Fibroblast of skin of left quadriceps (primary cell): ENCODE measurements at places on chromosomes 4 and X.

DNA sequence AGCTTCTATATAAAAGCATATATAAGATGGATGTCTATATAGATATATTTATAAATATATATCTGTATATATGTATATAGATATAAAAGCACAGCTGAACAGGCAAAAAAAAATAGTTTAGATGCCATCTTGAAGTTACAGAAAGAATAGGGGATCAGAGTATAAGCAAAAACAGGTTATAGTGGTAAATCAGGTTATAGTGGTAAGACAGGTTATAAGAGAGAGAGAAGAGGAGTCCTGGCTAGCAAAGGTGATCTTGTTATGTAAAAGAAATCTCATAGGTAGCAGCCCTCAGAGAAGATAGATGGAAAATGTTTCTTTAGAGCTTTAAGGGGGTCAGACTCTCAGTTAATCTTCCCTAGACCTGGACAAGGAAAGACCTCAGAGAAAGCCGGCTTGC lies 1263.1 kb downstream of the PCDH7 start:
- no peak for DNase-seq

DNA sequence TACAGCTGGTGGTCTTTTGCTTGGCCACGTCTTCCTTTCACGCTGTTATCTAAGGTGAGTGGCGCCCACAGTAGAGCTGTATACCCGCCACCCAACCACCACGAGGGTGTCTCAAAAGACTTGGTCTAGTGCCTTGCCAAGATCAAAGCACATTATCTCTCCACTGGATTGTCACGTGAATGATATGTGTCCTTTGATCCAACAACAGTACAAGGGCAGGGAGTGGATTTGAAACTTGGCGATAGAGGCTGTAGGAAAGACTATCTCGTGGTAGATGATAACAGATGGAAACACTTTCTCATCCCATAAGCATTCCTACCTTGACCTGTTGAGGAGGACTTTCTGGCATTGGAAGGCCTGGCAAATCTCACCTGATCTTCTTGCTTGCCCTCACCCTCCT lies 37.7 kb upstream of the BCLAF3 start:
- no peak for DNase-seq

DNA sequence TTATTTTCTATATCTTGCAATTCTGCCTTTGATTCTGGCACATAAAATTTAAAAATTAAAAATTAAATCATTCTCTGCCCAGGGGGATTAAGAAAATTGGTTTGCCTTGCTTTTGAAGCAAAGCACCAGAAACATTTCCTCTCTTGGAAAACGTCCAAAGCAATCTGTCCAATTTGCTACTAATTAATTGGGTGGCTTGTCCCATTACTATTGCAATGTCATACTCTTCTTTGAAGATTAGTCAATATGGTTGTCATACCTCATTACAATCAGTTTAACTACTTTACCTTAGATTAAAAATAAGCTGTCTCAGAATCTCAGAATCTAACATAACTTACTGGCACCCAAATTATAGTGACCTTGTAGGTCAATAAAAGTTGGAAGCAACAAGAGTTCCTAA lies 208.8 kb downstream of the TMA16 start:
- DNase-seq: no peak

DNA sequence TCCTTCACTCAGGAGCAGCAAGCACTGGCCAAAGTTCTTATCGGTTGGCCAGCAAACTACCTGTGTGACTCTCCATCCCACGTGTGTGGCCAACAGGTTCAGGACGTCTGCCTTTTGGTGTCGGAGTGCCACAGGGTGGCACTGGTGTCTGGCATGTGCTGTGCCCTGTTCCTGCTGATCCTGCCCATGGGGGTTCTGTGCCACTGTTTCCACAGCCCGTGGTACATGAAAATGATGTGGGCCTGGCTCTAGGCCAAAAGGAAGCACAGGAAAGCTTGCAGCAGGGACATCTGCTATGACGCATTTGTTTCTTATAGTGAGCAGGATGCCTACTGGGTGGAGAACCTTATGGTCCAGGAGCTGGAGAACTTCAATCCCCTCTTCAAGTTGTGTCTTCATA lies 4.6 kb upstream of the TLR2 start:
- no peak for DNase-seq

GRCh38 chr4:187782286-187782824 lies 213.2 kb upstream of the ZFP42 start:
- DNase-seq: no peak

DNA sequence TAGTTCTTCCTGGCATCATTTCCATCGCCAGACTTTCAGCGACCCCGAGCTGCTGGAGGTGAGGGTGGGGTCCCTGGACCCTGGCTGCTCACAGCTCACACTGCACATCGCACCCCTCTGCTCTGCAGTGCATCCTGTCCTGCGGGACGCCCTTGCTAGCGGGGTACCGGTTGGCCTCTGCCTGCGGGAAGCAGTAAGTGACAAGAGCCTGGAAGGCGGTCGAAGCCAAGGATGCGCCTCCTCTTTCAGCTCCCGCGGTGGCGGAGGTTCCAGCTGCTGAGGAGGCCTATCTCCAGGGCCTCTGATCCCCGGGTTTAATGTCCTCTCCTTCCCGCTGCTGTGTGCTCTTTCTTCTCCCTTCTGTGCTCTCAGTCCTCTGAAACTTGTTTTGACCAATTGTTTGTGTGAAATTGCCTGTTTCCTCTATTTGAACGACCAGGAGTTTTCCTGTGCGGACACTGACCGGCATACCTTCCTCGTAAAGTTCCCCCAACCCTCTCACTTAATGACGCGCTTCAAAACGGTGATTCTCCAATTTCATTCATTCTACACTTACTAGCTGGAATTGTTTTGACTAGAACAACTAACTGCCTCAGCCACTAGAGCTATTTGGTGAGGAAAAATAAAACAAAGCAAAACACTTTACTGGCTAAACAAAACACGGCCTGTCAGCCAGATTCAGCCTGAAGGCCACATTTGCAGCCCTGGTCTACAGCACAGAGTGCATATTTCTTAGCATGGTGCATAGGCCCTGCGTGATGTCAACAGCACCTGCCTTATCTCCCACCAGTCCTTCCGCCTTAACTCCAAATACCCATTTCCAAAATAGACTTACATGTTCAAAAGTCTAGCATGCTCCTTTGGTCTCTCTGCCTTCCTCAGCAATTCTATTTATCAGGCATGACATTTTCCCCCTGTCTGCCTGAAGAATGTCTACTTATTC lies 28.0 kb downstream of the MGAT4D start:
- no peak for DNase-seq

DNA sequence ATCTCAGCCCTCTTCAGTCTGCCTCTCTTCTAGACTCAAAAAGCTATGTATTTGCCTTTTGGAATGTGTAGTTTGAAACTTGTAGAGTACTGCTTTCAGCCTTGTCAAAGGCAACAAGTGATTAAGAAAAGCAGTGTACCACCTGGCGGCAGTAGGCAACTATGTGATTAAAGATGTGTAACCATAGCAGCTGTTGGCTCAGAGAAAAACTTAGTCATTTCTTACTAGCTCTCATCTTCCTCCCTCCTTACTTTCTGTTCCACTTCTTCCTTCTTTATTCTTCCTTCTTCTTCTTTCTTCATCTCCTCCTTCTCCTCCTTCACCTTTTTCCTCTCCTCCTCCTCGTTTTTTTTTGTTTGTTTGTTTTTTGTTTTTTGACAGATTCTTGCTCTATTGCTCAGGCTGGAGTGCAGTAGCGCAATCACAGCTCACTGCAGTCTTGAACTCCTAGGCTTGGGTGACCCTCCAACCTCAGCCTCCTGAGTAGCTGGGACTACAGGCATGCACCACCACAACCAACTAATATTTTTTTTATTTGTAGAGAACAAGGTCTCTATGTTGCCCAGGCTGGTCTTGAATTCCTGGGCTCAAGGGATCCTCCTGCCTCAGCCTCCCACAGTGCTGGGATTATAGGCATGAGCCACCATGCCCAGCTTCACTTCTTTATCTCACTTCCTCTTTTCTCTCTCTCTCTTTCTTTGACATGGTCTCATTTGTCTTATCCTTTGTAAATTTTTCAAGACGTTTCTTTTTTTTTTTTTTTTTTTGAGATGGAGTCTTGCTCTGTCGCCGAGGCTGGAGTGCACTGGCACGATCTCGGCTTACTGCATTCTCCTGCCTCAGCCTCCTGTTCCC lies 32.6 kb downstream of the ABHD18 start:
- DNase-seq: no peak

DNA sequence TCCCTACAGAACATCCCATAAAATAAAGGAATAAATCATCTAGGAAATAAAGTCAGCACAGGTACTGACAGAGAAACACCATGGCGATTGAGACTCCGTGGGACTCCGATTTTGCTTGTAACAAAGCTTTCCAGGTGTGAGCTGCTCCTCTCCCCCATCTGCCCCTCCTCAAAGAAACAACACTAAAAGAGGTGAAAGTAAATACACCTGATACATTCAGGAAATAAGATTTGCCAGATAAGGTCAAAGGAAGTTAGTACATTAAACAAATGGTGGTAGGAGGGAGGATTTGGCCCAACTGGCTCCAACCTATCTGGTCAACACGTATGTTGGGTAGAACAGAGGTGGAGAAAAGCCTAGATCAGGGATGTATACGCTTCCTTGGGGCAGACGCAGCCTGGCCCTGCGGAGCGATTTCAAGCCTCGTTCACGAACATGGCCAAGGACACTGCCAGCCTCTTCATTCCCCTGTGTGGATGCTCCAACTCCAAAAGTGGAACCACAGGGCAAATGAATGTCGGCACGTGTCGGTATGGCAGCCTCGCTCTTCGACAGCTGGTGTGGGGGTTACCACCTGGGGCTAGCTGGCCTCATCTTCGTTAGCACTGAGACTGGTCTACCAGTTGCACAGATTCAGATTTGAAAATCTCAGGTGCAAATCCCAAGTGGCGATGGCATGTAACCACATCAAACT lies 162.5 kb downstream of the AFAP1 start:
- DNase-seq: no peak

DNA sequence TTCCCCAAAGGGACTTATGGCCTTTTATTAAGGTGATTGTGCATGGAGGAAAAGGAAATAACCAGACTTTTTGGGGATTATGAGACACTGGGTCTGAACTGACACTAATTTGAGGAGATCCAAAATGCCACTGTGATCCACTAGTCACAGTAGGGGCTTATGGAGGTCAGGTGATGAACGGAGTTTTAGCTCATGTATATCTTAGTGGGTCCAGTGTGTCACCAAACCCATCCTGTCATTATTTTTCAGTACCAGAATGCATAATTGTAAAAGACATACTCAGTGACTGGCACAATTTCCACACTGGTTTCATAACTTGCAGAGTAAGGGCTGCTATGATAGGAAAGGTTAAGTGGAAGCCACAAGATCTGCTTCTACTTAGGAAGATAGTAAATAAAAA lies 131.3 kb downstream of the RTL3 start:
- DNase-seq: no peak

GRCh38 chrX:31099536-31100090 lies 27.8 kb upstream of the FTHL17 start:
- DNase-seq: no peak

GRCh38 chr4:138910195-138910913 lies 105.2 kb upstream of the NOCT start:
- no peak for DNase-seq

GRCh38 chrX:125651426-125651825 lies 331.8 kb downstream of the TEX13C start:
- peak; percentile 13 for DNase-seq

DNA sequence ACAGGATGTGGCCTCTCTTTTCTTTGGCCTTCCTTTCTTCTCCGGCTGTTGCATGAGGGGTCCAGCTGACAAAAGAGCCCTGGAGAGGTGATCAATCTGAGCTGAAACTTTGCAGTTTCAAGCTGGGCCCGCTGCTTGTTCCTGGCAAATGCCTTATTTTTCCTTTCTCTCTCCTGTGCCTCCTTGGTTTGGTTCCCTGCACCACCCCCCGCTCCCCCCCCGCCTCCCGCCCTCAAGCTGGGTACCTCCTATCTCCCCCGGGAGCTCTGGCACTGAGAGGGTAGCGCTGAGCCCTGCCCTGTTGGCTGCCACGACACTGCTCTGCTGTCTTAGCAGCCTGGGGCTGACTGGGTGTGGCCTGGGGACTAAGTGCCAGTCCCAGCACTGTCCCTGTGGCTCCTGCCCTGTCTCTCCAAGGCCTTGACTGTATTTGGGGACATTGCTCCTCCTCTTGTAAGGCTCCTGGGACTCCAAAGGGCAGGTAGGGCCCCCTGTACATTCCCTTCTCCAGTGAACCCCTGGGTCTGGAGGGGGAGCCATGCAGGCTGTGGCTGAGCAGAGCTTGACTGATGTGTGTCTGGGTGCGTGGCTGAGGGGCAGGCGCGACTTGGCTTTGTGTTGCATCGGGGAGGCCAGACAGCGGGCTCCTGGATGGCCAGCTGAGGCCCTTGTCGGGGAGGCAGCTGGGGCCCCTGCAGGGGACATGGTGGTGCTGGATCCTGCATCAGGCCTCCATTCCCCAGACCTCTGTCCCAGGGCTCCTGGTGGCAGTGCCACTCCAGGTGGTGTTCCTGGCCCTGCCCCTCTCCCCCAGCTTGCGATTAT lies 1.1 kb downstream of the PLXNA3 start:
- DNase-seq: no peak

- DNase-seq: peak; percentile 52
Measured at GRCh38 chrX:116272322-116272721, 101.8 kb downstream of the AGTR2 start.

DNA sequence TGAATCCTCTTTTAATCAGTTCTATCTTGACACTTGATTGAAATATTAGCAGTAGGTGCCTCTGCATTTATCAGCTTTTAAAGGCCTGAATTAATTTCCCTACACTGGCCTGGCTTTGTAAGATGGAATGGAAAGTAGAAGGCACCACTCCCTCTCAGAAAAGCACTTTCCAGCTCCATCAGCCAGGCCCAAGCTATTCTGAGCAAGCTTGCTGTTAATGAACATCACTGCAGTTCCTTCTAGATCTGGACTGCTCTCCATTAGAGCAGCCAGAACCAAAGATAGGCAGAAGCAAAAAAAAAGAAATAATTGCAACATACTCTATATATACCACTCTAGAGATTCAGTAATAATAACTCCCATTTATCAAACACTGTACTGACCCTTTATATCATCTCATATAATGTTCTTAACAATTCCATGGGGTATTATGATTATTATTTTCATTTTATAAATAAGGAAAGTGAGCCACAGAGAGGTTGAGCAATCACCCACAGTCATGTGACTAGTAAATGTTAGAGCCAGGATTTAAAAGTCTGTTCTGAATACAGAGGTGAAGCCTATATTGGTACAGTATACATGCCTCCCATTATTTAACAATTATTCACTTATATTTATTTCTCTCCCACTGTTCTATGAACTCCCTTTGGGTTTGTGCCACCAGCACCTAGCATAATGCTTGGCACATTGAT lies 39.4 kb upstream of the GPC3 start:
- DNase-seq: no peak

DNA sequence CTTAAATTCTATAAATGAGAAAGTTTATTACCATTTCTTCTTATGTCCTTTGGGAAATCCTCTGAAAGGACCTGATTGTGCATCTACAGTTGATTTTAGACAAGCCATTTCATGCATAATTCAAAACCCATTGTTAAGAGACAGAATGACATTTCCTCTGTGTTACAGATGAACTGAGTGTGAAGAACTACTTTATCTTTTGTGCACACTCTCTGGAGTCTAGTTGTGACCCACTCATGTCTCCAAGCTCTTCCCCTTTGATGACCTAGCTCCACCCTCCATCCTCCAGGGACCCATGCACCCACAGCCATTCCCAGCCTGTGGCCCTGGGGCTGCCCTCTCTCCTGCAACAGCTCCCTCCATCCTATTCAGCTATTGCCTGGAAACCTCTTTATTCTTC lies 57.5 kb upstream of the BMPR1B start:
- no peak for DNase-seq
